ENCODE measurements at places on chromosomes 6 and 20.

- DNase-seq: no peak
Observed at GRCh38 chr6:121426686-121427085, 8.8 kb upstream of the GJA1 start.

GRCh38 chr6:138206862-138207261 lies 11.4 kb downstream of the PBOV1 start:
- DNase-seq: no peak

- DNase-seq: no peak
Observed at GRCh38 chr6:149478631-149479314, 6.0 kb downstream of the ZC3H12D start.

GRCh38 chr6:148629592-148630465 lies 117.0 kb upstream of the UST start:
- DNase-seq: no peak

- no peak for DNase-seq
Observed at GRCh38 chr6:125201961-125202729, 48.6 kb downstream of the TPD52L1 start.

- DNase-seq: no peak
Observed at GRCh38 chr6:41656002-41656691, 17.9 kb downstream of the MDFI start.

DNA sequence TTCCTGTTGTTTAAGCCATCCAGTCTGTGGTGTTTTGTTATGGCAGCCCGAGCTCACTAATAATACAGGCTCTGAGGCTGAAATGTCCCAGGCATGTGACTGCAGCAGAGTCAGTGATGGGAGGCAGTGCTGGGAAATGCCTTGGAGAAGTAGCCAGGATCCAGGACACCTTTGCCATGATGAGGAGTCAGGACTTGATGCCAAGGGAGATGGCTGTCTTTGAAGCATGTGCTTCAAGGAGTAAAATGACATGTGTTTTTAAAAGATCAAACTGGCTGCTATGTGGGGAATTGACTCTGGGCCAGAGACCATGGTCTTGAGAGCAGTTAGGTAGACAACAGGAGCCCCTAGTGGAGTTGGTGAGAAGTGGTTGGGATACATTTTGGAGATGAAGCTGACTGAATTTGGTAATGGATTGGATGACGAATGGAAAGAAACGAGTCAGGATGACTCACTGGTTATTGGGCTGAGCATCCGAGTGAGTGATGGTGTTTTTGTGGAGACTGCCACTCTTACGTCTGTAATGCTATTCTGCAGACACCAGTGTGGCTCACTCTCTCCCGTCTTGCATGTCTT lies 322.2 kb downstream of the PLCB1 start:
- DNase-seq: no peak

DNA sequence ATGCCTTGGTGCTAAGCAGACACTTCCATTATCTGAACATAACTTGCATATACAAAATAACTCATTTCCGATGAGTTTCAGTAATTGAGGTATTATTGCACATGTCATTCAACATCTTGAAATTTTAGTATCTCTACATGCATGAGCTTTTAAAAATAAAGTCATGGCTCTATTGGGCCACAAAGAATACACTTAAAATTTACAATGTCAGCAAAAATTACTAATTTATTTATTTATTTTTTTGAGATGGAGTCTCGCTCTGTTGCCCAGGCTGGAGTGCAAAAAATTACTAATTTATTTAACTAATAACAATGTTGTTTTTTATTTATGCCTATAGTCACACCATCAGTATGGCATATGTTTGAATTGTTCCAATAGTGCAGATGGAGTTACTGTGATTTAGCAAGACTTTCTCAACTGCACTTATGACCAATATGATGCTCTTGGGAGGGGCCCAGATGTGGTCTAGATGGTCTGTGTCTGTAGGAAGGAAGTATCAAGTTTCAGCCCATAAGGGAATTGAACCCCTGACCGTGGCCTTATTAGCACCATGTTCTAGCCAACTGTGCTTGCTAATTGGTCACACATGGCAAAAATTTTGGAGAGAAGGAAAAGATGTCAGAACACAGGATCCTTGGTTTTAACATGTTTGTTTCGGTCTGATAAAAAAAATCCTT lies 370.7 kb upstream of the TSHZ2 start:
- no peak for DNase-seq

DNA sequence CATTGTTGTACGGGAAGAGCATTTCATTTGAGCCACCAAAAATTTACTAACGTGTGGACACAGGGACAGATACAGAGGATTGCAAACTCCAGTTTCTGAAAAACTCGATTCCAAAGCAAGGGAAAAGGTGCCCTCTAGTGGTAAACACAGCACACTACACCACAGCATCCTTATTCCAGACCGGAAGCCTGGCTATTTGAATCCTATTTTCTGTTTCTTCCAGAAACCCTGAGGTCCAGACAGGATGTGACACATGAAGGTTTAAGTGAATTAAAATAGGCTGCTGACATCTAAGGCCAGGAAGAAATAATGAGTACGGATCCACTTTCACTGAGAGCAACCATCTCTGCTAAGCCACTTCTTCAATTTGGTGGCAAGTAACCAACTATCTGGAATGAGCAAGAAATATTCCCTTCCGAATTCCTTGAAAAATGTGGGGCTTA lies 31.8 kb upstream of the GMPR start:
- DNase-seq: peak; percentile 58
